ENCODE measurements at places on chromosomes 12 and 14.

DNA sequence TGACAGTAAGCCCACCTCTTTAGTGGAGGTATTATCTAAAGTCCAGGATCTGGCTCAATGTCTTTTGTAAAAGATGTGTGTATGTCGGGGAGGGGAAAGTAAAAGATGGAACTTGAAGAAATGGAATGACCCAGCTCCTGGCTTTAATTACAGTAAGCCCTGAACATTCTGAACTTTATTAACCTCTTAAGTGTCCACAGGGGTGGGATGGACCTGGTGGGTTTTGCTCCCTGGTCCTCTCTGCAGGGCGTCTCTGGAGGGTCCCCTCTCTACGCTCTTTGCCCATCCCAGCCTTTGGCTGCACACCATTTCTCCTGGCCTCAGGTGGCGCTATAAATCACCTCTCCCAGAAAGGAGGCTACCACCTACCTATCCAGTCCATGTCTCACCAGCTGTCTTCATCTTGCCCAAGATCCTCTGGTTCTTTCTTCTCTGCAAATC lies 3.7 kb upstream of the CISTR start:
- H3K27ac ChIP-seq = no peak overlapping the region
- H3K27me3 ChIP-seq = peaks cover 50% of the 10 kb centered on the region
- H3K4me1 ChIP-seq = peaks cover 9% of the 10 kb centered on the region
- H3K4me3 ChIP-seq = no peak overlapping the region
- H3K36me3 ChIP-seq = no peaks in the 10 kb centered on the region

GRCh38 chr12:87991483-87991882 lies 37.7 kb downstream of the C12orf50 start:
- no peaks in the 10 kb centered on the region for H3K36me3 ChIP-seq
- H3K27me3 ChIP-seq = no peaks in the 10 kb centered on the region
- H3K27ac ChIP-seq = no peak overlapping the region
- no peak overlapping the region for H3K4me3 ChIP-seq
- DNase-seq = no peak

DNA sequence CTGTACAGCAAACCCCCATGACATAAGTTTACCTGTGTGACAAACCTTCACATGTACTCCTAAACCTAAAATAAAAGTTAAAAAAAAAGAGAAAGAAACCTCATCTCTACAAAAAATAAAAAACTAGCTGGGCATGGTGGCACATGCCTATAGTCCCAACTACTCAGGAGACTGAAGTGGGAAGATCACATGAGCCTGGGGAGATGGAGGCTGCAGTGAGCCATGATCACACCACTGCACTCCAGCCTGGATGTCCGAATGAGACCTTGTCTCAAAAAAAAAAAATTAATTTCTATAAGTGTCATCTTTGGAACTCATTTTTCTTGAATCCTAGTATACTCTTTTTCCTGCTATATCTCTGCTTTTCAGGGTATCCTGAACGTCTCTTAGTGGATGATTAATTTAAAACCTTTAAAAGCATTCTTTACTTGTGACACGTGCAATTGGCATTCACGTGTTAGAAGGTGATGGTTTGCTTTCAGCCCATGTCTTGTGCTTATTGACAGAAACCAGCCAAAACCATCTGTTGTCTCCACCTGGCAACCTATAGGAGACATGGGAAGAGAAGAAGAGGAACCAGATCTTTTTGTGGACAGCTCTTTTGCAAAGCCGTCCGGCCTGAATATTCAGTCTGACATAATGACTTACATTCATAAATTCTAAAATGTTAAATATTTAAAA lies 30.6 kb upstream of the PPFIBP1 start:
- H3K4me3 ChIP-seq = no peak overlapping the region
- H3K27ac ChIP-seq = no peak overlapping the region
- no peaks in the 10 kb centered on the region for H3K36me3 ChIP-seq
- no peaks in the 10 kb centered on the region for H3K27me3 ChIP-seq
- H3K4me1 ChIP-seq = no peaks in the 10 kb centered on the region
- DNase-seq = peak; percentile 20

DNA sequence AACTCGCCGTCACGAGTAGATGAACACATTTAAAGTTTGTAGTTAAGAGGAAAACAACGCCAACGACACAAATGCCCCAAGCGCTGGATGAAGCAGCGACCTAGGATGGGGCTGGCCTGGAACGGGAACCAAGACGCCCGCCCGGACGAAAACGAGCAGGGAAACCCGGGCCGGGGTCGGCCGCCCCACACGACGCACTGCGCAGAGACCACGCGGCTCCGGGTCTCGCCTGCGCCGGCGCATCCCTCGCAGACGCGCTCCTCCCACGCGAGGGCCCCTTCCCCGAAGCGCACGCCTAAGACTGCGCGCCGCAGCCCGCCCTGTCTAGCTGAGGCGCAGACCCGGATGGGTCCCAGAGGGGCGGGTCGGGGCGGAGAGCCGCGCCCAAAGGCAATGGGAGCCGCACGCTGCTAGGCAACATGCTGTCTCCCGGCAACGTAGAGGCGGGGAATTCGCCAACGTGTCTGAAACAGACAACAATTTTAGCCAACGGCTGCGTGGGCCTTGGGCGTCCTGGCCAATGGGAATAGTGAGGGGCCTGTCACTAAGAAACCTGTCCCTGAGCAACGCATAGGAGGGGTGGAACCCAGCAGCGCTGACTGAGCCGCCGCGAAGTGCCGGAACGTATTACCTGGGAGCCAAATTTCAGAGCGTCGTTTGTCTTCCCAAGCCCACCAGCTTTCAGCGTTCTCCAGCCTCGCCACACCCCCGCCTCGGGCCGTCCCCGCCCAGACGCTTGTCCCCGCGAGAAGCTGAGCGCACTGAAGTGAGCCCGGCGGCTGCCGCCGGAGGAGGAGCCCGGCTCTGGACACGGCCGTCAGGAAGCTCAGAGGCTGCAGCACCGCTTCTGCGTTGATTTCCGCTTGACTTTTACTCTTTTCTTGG lies 21.0 kb upstream of the CHFR start:
- peaks cover 7% of the 10 kb centered on the region for H3K4me1 ChIP-seq
- no peaks in the 10 kb centered on the region for H3K36me3 ChIP-seq
- DNase-seq = peak; percentile 100
- peak overlapping the region; percentile 68 for H3K4me3 ChIP-seq
- H3K27ac ChIP-seq = peak overlapping the region; percentile 19
- no peaks in the 10 kb centered on the region for H3K27me3 ChIP-seq

- H3K27ac ChIP-seq = peak overlapping the region; percentile 22
- no peaks in the 10 kb centered on the region for H3K27me3 ChIP-seq
- no peaks in the 10 kb centered on the region for H3K4me1 ChIP-seq
- peak; percentile 5 for DNase-seq
- H3K4me3 ChIP-seq = peak overlapping the region; percentile 81
Measured at GRCh38 chr12:66131067-66131688, 628 bp upstream of the LLPH start.

DNA sequence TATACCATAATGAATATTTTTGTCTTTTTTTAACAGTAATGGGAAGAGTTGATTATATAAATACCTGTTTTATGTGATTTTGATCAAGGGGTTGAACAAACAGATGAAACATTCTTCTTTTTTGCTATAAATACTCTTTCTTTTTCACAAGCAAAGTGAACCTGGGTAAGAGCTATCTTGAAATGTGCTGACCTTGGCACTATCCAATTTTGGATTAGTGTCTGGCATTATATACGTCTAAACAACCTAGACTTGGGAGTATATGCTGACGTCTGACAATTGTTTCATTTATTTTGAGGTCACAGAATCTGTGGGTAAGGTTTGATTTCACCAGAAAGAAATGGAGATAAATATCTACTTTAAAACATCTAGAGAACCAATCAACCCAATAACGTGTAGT lies 716.0 kb upstream of the STXBP6 start:
- H3K27ac ChIP-seq = no peak overlapping the region
- H3K4me1 ChIP-seq = no peaks in the 10 kb centered on the region
- no peak for DNase-seq
- no peaks in the 10 kb centered on the region for H3K36me3 ChIP-seq

DNA sequence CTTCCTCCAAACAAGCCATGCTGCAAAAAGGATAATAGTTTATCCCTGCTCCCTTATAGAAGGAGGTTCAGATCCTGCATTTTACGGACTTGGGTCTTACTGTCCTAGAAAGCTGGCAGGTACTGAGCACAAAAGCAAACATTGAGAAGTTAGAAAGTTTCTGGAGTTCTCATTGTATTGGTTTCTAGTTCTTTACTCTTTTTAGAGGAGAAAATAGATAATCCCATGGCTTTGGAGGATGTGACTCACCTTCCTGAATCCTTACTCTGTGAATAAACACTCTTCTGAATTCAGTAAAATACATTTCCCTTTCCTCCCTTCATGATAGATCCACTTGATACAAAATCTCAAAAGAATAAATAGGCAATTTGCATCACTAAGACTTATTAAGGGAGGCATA lies 188.9 kb downstream of the NPAS3 start:
- DNase-seq = no peak
- no peak overlapping the region for H3K4me3 ChIP-seq
- H3K36me3 ChIP-seq = no peaks in the 10 kb centered on the region
- H3K4me1 ChIP-seq = no peaks in the 10 kb centered on the region

DNA sequence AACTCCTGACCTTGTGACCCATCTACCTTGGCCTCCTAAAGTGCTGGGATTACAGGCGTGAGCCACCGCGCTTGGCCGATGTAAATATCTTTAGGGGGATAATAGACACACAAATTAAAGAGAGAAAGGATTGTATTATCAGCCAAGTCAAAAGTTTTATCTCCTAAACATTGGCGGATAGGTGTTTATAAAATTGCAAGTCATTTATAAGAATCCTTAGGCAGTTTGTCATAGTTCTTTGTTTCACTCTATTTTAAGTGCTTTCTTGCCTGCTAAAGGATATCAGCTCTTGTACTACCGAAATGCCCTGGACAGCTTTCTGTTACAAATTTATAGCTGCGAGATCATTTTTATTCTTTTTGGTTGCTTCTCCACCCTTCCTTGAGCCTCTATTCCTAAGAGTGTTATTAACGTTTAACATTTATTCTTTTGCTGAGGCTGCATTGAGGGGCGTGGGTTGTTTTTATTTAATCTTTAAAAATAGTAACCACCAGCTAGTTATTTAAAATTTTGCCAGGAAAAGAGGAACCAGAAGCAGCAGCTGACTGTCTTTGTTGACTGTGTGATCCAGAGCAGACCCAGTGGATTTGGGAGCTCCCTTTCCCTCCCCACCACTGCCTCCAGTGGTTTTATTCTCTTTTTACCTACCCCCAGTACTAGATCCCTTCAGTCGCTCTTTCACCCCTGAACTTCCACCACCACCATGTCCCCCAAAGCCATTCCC lies 106.4 kb downstream of the DIP2B start:
- peak overlapping the region; percentile 55 for H3K27ac ChIP-seq
- no peaks in the 10 kb centered on the region for H3K27me3 ChIP-seq
- H3K4me1 ChIP-seq = peaks cover 28% of the 10 kb centered on the region
- H3K36me3 ChIP-seq = no peaks in the 10 kb centered on the region
- no peak for DNase-seq
- no peak overlapping the region for H3K4me3 ChIP-seq

- no peaks in the 10 kb centered on the region for H3K27me3 ChIP-seq
- no peak for DNase-seq
- H3K4me1 ChIP-seq = peaks cover 7% of the 10 kb centered on the region
Measured at GRCh38 chr12:42761086-42761485, 171.5 kb upstream of the PRICKLE1 start.

DNA sequence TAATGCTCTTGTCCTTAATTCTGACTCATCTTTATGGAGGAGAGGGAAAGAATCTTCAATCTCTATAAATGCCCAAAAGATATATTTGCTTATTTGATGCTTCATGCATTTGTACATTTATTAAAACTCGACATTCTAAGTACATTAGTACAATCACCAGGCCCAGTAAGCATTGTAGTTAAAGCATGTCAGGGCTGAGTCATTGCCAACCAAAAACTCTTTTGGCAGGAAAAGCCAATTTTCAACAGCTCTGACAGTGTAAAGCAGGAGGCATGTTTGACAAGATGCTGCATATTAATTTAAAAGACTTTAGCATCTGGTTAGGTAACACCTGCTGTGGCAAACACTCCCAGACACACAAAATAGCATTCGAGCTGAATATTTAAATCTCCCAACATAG lies 290.9 kb downstream of the PPFIA2 start:
- no peak for DNase-seq
- no peaks in the 10 kb centered on the region for H3K27me3 ChIP-seq
- H3K4me1 ChIP-seq = no peaks in the 10 kb centered on the region
- no peak overlapping the region for H3K4me3 ChIP-seq
- H3K36me3 ChIP-seq = no peaks in the 10 kb centered on the region
- no peak overlapping the region for H3K27ac ChIP-seq

- H3K4me3 ChIP-seq = no peak overlapping the region
- peaks cover 4% of the 10 kb centered on the region for H3K36me3 ChIP-seq
- no peaks in the 10 kb centered on the region for H3K27me3 ChIP-seq
- H3K4me1 ChIP-seq = peaks cover 10% of the 10 kb centered on the region
- DNase-seq = peak; percentile 88
- H3K27ac ChIP-seq = peak overlapping the region; percentile 88
Measured at GRCh38 chr12:100229876-100230275, 29.3 kb downstream of the ACTR6 start.

- DNase-seq = no peak
- no peak overlapping the region for H3K27ac ChIP-seq
- H3K4me3 ChIP-seq = no peak overlapping the region
Measured at GRCh38 chr14:82796086-82796485, 1262.4 kb upstream of the SEL1L start.

- H3K4me1 ChIP-seq = no peaks in the 10 kb centered on the region
- H3K36me3 ChIP-seq = peaks cover 2% of the 10 kb centered on the region
- H3K4me3 ChIP-seq = no peak overlapping the region
- no peaks in the 10 kb centered on the region for H3K27me3 ChIP-seq
- no peak for DNase-seq
Measured at GRCh38 chr12:110146986-110147385, 22.8 kb downstream of the IFT81 start.

DNA sequence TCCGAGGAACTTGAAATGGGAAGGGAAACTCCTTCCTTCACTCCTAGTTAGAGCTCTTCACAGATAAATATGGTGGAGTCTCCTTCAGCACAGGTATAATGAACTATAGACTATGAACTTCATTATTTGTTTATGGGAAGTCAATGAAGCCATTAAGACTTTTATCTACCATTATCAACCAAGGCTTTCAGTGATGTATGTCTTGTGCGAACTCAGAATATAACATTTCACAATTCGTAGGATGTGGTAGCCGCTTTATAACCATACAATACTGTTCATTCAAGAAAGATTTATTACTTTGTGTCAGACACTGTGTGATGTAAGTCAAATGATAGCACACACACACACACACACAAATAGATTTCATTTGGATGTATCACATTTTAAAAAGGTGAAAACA lies 24.8 kb upstream of the ETNK1 start:
- no peaks in the 10 kb centered on the region for H3K27me3 ChIP-seq
- DNase-seq = no peak
- H3K36me3 ChIP-seq = no peaks in the 10 kb centered on the region
- no peak overlapping the region for H3K27ac ChIP-seq
- no peaks in the 10 kb centered on the region for H3K4me1 ChIP-seq
- no peak overlapping the region for H3K4me3 ChIP-seq

- H3K27me3 ChIP-seq = no peaks in the 10 kb centered on the region
- DNase-seq = no peak
- no peaks in the 10 kb centered on the region for H3K4me1 ChIP-seq
- no peak overlapping the region for H3K27ac ChIP-seq
- H3K36me3 ChIP-seq = peaks cover 47% of the 10 kb centered on the region
Measured at GRCh38 chr12:3020850-3021435, 56.2 kb upstream of the TSPAN9 start.

- no peak overlapping the region for H3K27ac ChIP-seq
- DNase-seq = no peak
- peaks cover 4% of the 10 kb centered on the region for H3K4me1 ChIP-seq
- no peaks in the 10 kb centered on the region for H3K27me3 ChIP-seq
- H3K36me3 ChIP-seq = no peaks in the 10 kb centered on the region
Measured at GRCh38 chr12:69401940-69402339, 42.4 kb downstream of the YEATS4 start.
